BJ (cell line): ENCODE measurements at places on chromosomes 2 and 18.

DNA sequence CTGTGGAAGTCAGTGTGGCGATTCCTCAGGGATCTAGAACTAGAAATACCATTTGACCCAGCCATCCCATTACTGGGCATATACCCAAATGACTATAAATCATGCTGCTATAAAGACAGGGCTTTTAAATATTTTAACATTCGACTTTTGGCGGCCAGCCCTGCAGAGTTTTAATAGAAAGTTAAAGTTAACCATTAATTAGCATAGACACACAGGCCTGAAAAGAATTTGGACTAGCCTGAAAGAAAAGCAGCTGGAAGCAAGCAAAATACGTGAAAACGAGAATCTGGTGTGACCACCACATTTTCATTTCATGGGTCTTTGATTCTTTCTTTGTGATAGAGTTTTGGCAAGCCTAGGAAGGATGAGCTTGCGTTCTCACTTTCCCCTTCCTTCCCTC, 184.0 kb downstream of the SCG2 start:
- DNase-seq = no peak

GRCh38 chr18:64379662-64380061, 230.8 kb upstream of the LINC00305 start:
- no peak for DNase-seq

DNA sequence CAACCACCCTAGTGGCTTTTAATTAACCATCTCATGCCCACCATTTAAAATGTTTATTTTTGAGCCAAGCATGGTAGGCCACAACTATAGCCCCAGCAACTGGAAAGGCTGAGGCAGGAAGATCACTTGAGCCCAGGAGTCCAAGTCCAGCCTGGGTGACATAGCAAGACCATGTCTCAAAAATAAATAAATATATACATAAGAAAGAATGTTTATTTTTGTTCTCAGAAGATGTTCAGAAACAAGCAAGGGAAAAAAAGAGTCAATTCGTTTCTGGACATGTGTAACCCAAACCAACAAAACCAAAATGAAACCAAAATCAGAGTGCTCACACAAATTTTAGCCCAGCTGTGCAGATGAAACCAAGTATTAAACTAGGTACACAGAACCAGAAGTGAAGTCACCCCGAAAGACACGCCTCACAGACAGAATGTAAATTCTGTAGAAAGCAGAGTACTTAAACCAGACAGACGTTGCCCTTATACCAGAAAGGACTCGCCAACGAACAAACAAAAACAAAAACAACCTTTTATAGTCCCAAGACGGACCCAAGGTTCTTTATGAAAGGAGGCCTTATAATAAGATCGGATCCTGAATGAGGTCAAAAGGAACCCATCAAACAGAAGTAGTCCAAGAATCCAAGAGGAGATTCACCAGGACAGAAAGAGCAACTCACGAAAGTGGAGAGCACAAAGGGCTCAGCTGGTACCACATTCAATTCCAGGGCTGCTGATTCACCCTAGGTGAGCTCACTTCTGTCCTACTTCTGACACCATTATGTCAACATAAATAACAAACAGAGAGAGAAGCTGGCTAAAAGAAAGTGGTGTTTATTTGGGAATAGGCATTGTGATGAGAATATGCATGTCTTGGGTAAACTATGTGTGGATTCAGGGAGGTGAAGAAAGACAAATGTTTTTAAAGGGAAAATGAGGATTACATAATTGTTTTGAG, 31.8 kb upstream of the MTCL1 start:
- DNase-seq = no peak

DNA sequence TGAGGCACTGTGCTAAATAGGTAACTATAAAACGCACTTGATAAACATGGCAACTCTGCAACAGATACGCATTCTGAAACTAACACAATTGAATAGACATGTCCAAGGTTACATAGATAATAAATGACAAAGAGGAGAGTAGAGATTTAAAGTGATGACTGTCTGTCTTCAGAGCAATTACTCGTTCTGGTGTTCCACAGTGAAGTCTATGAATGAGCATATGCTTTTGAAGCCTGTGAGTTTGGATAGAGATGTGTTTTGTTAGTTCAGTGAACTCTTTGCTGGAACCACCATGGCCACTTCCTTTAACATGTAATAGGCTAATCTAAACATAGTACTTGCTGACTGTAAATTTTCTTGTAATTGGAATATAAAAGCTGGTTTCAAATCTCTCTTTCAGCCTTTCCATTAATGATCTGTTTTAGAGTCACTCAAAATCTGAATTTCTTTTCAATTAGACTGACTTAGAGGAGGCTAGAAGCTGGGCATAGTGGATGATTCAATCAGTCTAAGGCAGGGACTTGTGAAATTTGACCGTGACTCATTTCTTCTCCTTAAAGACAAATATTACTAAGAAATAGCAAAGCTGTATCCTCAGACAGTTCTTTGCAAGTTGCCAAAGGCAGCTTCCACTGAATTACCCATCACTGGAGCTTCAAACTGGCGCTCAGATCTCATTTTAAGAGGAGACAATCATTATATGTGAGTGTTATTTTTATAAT, 1130.1 kb upstream of the CELF4 start:
- no peak for DNase-seq

DNA sequence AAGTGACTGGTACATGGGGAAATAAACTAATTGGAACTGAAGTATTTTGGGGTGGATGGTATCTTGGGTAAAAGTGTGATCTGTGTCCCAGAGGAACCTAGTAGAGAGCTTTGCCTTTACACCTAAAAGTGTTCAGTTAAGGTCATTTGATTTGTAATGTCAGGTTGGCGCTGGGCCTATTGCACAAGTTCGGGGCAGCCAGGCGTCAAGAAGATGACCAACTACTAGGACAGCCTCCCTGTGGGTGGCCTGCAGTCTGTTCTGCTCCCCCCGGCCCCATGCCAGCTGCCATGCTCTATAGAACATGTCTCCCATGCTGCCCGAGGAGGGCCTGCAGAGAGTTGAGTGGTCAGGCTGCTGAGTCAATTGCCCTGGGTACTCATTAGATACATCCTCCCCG, 10.1 kb downstream of the RRM2 start:
- DNase-seq = no peak

GRCh38 chr2:213152065-213152794, 818 bp upstream of the IKZF2 start:
- DNase-seq = no peak
